ENCODE measurements at places on chromosomes 2 and 18.

- no peak for DNase-seq
These were observed 112.6 kb upstream of the MCFD2 start for GRCh38 chr2:47028171-47028570.

- DNase-seq, result no peak
These were observed 1062.6 kb downstream of the LRP1B start for GRCh38 chr2:141068053-141068682.

DNA sequence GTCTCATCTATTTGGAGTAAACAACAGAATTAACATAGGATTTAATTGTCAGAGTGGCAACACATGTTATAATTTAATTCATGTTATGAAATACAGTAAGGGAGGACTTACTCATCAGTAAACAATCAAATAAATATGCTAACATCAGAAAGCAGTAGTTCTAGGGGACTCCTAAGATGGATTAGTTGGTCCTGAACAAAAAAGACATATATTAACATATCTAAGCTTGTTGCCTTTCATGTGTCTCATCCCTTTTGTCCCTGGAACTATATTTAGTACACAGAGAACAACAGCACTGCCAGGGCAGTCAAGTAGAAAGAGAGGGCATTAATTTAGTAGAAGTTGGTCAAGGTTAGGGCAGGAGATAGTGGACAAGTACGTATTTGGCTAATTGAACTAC, 117.8 kb upstream of the FZD5 start:
- no peak for DNase-seq

DNA sequence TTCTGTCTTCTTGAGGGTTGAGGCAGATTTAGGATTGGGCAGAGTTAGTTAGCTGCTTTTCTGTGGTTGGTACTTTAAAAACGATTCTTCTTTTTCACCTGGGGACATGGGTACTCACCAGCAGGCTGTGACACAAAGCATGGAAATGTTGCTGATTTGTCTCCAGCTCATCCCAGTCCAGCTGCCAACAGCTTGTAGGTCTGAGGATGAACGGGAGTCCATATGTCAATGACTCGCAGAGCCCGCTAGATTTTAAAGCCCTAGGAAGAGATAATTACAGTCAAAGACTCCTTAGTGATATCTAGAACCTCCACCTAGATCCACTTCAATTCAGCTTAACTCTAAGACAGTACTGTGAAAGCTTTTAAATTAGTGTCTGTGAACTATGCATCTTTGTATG, 20.8 kb downstream of the DOK1 start:
- no peak for DNase-seq

- DNase-seq, result no peak
These were observed 49.3 kb downstream of the PTRHD1 start for GRCh38 chr2:24743924-24744323.

- DNase-seq, result no peak
These were observed 48.3 kb downstream of the TSPYL6 start for GRCh38 chr2:54207666-54208195.

GRCh38 chr2:144151851-144152250, 368.1 kb downstream of the ZEB2 start:
- no peak for DNase-seq

DNA sequence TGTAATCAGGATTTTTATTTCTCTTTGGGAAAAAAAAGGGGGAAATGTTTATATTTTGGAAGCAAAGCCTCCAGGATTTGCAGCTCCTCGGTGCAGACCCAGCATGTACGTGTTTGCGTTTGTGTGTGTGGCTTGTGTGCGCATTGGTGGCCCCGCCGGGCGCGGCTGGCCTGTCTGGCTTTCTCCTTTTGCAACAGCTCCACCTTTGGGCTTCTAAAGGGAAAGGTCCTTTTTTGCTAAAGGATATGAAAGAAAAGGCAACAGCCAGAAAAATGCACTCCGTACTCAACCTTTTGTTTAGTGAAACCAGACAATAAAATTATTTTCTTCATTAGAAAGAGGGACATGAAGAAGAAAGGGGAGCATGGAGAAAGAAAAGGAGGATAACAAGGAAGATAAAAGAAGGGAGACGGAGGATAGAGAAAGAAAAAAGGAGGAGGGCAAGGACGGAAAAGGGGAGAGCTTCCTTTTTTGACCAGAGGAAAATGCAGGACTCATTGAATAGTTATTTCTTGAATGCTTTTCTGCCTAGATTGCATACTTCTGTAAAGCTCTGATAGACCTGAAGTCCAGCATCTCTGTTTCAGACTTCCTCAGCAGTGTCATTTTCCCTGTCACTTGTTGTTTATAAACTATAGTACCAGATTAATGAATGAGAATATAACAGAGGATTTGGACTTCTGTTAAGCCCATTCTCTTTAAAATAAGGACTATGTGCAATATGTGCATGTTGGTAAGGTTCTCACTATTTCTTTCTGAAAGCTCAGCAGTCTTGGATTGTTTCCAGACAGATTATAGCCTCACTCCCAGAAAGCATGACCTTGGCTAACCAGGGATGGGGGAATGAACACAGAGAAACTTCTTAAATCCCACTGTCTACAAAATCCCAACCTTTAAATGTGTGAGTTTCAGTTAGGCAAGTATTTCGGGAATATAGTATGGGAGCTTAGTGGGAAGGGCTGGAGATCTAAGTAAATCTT, 563.1 kb upstream of the PIK3C3 start:
- no peak for DNase-seq

DNA sequence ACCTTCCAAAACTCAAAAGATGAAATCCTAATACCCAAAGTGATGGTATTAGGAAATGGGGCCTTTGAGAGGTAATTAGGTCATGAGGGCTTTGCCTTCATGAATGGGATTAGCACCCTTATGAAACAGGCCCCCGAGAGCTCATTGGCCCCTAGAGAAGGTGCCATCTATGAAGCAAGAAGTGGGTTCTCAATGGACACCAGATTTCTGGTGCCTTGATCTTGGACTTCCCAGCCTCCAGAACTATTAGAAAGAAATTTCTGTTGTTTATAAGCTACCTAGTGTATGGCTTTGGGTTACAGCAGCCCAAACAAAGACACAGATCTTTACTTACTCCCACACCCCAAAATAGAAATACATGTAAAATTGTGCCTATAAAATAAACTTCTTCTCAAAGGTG, 45.4 kb downstream of the SOCS6 start:
- no peak for DNase-seq

DNA sequence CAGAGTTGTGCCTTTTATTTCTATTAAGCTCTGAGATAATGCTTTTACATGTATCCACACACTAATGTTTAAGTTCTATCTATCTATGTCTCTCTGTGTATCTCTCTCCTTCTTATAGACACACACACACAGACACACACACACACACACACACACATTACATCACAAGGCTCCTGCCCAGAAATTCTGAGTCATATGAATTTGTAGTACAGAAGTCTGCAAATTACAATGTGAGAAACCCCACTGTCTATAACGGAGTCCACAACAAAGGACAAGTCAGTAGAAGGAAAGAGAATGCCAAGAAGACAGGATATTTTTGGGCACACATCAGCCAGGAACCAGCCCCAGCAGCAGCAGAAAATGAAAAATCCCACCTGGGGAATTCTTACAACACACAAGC, 142.4 kb downstream of the EN1 start:
- DNase-seq, result no peak
